ENCODE measurements at places on chromosomes 2 and 18.

- DNase-seq: no peak
These were observed 818.7 kb downstream of the BCL11A start for GRCh38 chr2:59734743-59735142.

DNA sequence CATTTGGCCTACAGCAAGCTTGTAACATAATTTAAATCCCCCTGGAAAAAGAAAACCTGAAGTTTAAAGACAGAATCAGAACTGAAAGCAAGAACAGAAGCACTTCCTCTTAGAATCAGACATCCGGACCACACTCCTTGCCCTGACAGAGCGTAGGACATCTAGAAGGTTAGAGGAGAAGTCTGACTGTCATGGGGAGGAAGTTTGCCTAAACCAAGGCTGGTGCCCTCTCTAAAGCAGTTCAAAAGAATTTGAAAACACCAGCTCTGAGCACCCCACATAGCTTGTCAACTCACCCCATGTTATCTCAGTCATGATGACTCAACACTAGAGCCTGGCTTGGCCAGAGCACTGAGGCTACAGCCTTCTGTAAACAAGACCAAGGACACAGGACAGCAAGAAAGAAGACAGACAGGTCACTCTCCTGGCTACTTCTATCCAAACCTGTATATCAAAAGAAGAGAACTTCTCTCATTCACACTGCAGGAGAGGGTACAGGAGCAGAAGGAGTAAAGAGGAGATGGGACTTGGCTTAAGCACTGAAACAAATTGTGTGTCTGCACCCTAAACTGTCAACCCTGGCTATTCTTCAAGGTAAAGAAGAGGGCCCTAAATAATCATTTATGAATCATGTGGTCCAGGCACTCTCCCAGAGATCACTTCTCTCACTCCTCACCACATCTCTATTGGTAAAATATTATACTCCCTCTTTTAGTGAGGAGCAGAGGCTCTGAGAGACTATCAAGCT lies 198.6 kb downstream of the MEMO1 start:
- no peak for DNase-seq

DNA sequence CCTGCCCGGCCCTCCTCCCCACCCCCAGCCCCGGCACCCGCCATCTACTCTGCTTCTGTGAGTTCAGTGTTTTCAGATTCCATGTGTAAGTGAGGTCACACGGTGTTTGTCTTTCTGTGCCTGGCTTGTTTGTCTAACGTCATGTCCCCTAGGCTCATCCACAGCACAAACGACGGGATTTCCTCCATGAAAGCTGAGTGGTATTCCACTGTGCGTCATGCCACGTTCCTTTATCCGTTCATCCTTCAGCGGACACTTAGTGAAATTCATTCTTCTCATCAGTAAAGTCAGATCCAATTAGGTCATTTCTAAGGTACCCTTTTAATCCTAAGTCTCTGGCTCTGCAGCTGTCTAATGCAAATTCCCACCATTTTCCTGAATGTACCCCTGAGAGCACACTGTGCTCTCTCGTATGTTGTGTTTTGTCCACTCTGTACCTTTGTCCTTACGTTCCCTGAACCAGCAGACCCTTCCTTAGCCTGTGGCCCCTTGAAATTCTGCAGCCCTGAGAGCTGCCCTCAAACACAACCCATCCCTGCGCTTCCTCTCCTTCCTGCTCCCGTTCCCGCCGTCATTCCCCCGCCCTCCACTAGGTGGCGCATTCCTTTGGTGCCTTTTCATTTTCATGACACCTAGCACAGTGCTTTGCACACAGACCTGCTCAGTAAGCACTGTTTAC lies 44.1 kb downstream of the TRAPPC12 start:
- DNase-seq: peak; percentile 69

DNA sequence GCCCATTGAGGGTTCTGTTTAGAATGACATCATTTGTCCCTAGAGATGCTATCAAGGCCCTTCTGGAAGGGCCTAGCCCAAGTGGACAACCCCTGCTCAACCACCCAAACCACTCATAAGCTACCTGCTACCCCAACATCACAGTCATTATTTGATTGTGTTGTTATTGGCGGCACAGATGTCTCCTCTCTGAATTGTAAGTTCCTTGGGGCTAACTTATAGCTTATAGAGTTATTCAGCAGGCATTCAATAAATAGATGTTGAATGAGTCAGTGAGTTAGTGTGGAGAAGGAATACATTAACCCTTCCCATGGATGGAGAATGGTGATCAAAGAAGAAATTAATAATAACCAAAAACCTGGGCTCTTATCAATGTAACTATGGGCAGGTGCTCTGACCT lies 80.0 kb downstream of the ACAA2 start:
- no peak for DNase-seq

All from NCI-H1417 (cell line).